ENCODE measurements at places on chromosomes 13 and 19. TPM values are rescaled to one million over a fixed set of nuclear protein-coding genes. Genes with fewer than 3 reads are reported as not detected.

The ZNF180 gene
- total RNA-seq, result 8.9 TPM

The TJP3 gene
- total RNA-seq, result not detected

- no peak for DNase-seq
Observed at GRCh38 chr13:91154558-91155353, 192.7 kb upstream of the MIR17HG start.

GRCh38 chr19:28493884-28494283, 719.1 kb downstream of the UQCRFS1 start:
- no peak for DNase-seq

DNA sequence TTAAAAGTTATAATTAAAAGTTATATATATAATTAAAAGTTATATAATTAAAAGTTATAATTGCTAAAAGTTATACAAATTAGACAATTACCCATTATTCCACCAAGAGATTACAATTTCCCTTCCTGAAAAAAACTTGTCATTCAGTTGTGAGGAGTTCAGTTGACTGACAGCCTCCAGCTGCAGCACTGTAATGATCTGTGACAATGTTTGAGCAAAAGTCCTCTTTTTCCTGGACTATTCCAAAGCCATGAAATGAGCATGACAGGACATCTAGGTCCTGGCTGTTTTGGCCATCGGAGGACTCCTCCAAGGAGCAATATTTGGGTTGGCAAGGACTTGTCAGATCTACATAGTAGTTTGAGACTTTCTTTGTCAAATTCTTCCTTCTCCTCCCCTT, 258.7 kb upstream of the EDNRB start:
- no peak for DNase-seq
